AG04449 (cell line): ENCODE measurements at places on chromosomes 11 and 22.

- no peak for DNase-seq
Observed at GRCh38 chr22:26426924-26427323, 2.1 kb upstream of the ASPHD2 start.

DNA sequence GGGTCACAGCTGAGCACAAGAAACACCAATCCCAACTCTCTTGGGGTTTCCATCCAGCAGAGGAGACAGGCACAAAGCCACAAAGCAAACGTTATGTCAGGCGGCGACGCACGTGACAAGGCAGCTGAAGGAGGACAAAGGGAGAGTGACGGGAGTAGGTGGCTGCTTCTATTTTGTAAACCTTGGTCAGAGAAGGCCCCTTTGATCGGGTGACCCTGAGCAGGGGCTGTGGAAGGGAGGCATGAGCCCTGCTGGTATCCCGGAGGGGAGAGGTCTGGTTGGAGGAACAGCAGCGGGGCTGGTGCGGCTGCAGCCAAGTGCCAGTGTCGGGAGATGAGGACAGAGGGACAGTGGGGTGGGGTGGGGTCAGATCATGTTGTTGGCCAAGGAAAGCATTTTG is 17.3 kb upstream of the RFPL3 start:
- no peak for DNase-seq

DNA sequence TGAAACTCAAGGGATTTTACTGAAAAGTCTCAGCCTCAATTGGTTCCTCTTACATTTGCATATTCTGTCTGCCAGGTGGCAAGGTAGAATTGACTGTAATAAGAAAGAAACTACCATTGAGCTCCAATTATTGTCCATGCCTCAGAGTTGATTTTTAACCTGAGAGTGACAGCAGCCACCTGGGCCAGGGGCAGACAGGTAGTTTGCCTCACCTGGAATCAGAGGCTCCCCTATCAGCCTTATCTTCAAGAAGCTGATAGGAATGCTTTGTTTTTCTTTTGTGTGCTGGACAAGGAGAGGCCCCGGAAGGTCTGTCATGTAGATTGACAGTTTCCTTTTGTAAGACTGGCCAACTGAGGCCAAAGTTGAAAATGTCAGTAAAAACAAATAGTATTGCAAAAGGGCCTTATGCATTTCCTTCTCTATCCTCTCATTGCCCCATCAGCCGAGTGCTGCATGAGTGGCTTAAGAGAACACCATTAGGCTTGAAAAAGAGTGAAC is 34.1 kb downstream of the CD44 start:
- no peak for DNase-seq

GRCh38 chr11:6319001-6319703 is 1.1 kb downstream of the CAVIN3 start:
- no peak for DNase-seq

GRCh38 chr11:117392001-117392690 is 64.5 kb downstream of the CEP164 start:
- DNase-seq, result no peak

DNA sequence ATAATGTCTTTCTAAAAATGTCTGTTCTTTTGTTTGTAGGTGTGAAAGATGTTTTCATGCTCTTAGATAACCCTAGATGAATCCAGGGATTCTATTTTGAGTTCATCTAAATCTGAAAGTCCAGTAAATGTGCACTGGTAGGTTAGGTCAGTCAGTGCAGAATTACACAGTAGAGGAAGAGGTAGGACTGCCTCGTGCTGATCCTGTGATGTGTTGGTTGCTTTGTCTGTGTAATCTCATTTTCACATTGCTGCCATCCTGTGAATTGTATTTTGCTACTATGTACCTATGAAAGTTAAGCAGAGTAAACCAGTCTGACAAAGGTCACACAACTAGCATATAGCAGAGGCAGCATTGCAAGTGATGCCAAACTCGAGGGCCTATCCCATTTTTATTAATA is 36.5 kb downstream of the ATXN10 start:
- DNase-seq, result no peak

GRCh38 chr11:85748455-85748891 is 62.5 kb downstream of the SYTL2 start:
- no peak for DNase-seq

GRCh38 chr11:121478895-121479697 is 26.3 kb upstream of the SORL1-AS1 start:
- DNase-seq, result no peak

GRCh38 chr11:63503492-63503891 is 2.4 kb upstream of the LGALS12 start:
- DNase-seq, result no peak

DNA sequence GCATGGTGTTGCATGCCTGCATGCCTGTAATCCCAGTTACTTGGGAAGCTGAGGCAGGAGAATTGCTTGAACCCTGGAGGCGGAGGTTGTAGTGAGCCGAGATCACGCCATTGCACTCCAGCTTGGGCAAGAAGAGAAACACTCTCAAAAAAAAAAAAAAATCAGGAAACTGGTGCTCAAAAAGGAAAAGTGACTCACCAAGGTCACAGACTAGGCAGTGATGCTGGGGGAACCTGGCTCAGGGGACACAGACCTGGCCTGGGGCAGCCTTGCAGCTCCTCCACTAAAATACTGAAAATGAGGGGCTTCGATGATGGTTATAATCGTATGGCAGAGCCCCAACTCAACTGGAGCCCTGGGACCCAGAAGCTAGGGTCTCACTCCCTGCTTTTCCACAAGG is 8.1 kb upstream of the SLC35E4 start:
- no peak for DNase-seq

DNA sequence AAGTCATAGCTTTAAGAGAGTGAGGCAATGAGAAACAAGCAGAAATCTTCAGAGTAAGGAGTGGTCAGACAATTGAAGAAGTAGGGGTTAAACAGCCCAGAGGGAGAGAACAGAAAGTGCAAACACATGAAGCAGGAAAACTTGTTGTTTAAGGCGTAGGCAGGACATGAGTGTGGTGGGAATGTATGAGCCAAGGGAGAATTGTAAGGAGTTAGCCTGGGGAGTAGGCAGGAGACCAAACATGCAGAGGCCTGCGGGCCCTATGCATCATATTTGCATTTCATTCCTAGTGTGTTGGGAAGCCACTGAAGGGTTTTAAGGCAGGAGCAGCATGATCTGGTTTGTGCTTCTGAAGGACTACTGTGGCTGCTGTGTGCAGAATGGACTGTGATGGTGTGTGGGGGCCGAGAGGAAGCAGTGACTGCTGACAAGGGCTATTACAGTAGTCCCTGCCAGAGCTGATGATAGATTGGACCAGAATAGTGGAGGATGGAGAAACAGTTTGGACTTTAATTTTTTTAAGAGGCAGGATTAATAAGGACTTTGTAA is 179.9 kb upstream of the C11orf87 start:
- DNase-seq, result no peak

GRCh38 chr11:117180661-117181585 is 2.4 kb downstream of the SIDT2 start:
- DNase-seq, result no peak

GRCh38 chr11:124717786-124718651 is 21.7 kb upstream of the NRGN start:
- DNase-seq, result no peak

GRCh38 chr22:39925909-39926679 is 25.2 kb downstream of the GRAP2 start:
- DNase-seq, result no peak

DNA sequence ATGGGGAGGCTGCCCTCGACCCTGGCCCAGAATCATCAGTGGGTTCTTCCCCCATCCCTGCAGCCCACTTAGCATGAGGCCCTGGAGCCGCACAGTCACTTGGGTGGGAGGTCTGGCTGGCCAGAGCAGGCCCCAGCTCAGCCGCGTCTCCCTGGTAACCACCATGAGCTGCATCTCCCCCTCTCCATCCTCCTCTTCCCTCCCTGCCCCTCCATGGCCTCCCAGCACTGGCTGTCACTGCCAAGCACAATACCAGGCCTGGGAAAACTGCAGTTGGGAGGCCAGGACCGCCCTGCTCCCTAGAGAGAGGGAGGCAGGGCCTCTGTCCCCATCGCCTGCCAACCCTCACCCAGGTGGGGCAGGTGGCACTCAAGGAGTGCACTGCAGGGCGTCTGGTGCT is 8.0 kb downstream of the CSDC2 start:
- no peak for DNase-seq

- DNase-seq, result no peak
Observed at GRCh38 chr11:78567209-78567608, 7.5 kb downstream of the NARS2 start.

- no peak for DNase-seq
Observed at GRCh38 chr11:57982776-57983175, 40.9 kb upstream of the OR9Q1 start.

GRCh38 chr11:1297011-1297575 is 12.3 kb downstream of the TOLLIP start:
- no peak for DNase-seq

GRCh38 chr11:15901790-15902189 is 454.6 kb downstream of the SOX6 start:
- no peak for DNase-seq

- DNase-seq, result no peak
Observed at GRCh38 chr22:27857443-27857842, 55.9 kb upstream of the MN1 start.

- no peak for DNase-seq
Observed at GRCh38 chr11:78251083-78251775, 62.5 kb downstream of the USP35 start.

GRCh38 chr11:63670433-63671321 is 499 bp downstream of the ATL3 start:
- DNase-seq, result no peak
